H1 (cell line): ENCODE measurements at places on chromosomes 16 and 17. TPM values are rescaled to one million over a fixed set of nuclear protein-coding genes. Genes with fewer than 3 reads are reported as not detected.

RAB26 gene
- 5.4 and 6.6 TPM in 2 replicates for polyA plus RNA-seq

CCDC154 gene
- polyA plus RNA-seq = 0.15 and 0.58 TPM in 2 replicates

CPHXL2 gene
- not detected in 2 replicates for polyA plus RNA-seq

PPP1R27 gene
- polyA plus RNA-seq = 0.27 and 0.30 TPM in 2 replicates

ZNF469 gene
- polyA plus RNA-seq = 0.30 and 0.53 TPM in 2 replicates

SMTNL2 gene
- 3.6 and 4.6 TPM in 2 replicates for polyA plus RNA-seq

ADAD2 gene
- 1.2 and 2.3 TPM in 2 replicates for polyA plus RNA-seq

JPT2 gene
- 67.6 and 70.8 TPM in 2 replicates for polyA plus RNA-seq

FAM222B gene
- 42.1 and 63.9 TPM in 2 replicates for polyA plus RNA-seq

DLX4 gene
- 0.67 and 1.5 TPM in 2 replicates for polyA plus RNA-seq

RGS9 gene
- 7.5 and 8.9 TPM in 2 replicates for polyA plus RNA-seq

GSPT1 gene
- polyA plus RNA-seq = 32.9 and 51.0 TPM in 2 replicates

DHX8 gene
- 24.8 and 30.5 TPM in 2 replicates for polyA plus RNA-seq

SLC35G3 gene
- polyA plus RNA-seq = not detected in 2 replicates

ZFPM1 gene
- 0.74 and 1.4 TPM in 2 replicates for polyA plus RNA-seq

FBXL16 gene
- 12.8 and 21.9 TPM in 2 replicates for polyA plus RNA-seq

GDPD3 gene
- 0.20 and 0.30 TPM in 2 replicates for polyA plus RNA-seq

PIK3R5 gene
- 2.7 and 4.2 TPM in 2 replicates for polyA plus RNA-seq

ASGR2 gene
- 0.61 and 0.91 TPM in 2 replicates for polyA plus RNA-seq

OSBPL7 gene
- 7.2 and 10.0 TPM in 2 replicates for polyA plus RNA-seq

SEPTIN1 gene
- 0.24 and 0.57 TPM in 2 replicates for polyA plus RNA-seq

BCAR1 gene
- 59.8 and 93.8 TPM in 2 replicates for polyA plus RNA-seq

TNP2 gene
- not detected in 2 replicates for polyA plus RNA-seq

FSCN2 gene
- 0.18 and 0.44 TPM in 2 replicates for polyA plus RNA-seq

NIP7 gene
- 10.5 and 14.5 TPM in 2 replicates for polyA plus RNA-seq

ADAMTS18 gene
- polyA plus RNA-seq = 0.05 and 0.16 TPM in 2 replicates

CHRNB1 gene
- 28.2 and 33.6 TPM in 2 replicates for polyA plus RNA-seq

KRT12 gene
- 0.03 TPM in 1 of 2 replicates, not detected in the other for polyA plus RNA-seq

TSPAN10 gene
- polyA plus RNA-seq = 0.83 and 1.1 TPM in 2 replicates

ARL5C gene
- not detected in 2 replicates for polyA plus RNA-seq

ITGAX gene
- polyA plus RNA-seq = 0.13 and 0.30 TPM in 2 replicates

MYO15B gene
- 7.1 and 15.1 TPM in 2 replicates for polyA plus RNA-seq

HOXB1 gene
- not detected in 2 replicates for polyA plus RNA-seq

TLCD2 gene
- 0.47 and 0.69 TPM in 2 replicates for polyA plus RNA-seq

MAPT gene
- 0.54 and 1.0 TPM in 2 replicates for polyA plus RNA-seq

KIF19 gene
- polyA plus RNA-seq = 0.77 and 1.4 TPM in 2 replicates

KCNH6 gene
- 3.6 and 5.0 TPM in 2 replicates for polyA plus RNA-seq
